ENCODE measurements at places on chromosomes 3 and 15.
A peak's percentile ranks its signal among the peaks of the same experiment; 100 is the strongest.

DNA sequence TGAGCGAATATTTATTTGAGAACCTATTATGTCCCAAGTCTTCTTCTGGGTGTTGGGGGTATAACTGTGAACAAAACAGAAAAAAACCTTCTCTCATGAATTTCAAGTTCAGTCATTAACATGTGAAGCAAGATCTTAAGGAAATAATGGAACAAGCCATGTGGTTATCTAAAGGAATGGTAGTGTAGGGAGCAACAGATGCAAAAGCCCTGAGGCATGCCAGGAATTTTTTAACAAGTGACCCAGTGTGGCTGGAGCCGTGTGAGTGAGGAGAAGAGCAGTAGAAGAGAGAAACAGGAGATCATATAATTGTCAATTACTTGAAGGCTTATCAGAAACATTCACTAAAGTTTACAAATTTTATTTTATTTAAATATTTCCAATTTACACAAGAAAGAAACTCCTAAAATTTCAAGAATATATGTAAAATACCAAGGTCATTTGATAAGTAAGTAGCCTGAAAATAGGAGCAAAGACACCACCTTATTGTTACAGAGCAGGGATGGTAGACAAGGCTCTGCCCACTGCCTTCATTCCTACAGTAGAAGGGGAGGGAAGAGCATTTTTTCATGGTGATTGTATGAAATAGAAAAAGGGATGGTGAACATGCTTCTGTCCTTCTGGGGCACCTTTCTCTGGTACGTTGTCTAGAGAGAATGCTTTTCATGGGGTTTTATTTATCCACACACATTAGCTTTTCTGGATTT, 345.1 kb downstream of the PLOD2 start:
- peak; percentile 55 for DNase-seq

GRCh38 chr3:157327018-157327417, 109.6 kb upstream of the PTX3 start:
- DNase-seq = no peak

DNA sequence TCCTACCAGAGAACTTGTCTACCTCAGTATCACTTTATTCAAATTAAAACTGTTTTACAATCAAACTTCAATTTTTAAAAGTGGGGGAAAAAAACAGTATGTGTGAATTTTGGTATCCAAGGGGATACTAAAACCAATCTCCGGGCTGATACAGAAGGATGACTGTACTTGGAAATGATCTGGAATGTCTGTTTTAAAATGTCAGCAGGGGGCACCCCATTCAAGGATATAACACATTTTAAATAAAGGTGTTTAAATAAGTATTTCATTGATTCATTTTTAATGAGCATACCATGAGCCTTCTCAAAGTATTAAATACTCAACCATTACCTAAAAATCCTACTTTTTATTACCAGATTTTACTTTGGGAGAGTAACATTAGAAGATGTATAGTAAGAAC, 67.9 kb downstream of the ULK4 start:
- DNase-seq = peak; percentile 64

GRCh38 chr3:189606774-189607173, 24.4 kb upstream of the TP63 start:
- DNase-seq = no peak

DNA sequence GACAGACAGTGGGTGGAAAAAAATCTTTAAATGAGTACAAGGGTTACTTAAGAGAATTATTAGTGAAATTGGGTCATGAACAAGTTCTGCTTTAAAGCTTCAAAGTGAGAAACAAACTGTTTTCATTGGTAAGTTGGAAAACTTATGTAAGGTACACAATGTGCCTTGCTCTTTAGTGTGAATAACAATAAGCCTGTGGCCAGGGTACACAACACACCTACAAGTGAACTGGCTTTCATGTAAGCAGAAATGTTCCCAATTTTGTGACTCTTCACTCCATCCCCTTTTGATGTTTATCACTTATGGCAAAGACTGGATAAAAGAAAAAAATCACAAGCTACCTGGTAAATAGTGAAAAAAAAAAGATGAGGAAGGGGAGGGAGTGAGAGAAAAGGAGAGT, 253.7 kb downstream of the ZBTB20 start:
- DNase-seq = no peak

DNA sequence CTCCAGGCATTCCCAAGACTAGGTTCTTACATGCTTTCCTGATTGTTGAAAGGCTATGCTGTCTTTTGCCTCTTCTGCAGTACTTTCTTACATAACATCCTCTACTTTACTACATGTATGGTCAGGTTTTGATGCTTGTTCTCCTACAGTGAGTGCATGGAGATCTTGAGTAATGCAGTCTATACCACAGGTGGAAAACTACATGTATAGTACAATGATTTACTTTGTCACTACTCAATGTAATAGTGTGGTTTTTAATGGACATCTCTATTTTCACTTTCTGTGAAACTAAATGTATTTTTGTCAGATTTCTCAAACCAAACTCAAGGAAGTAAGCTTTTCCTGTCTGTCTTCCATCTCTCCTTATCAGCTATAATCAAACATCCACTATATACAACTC, 657.0 kb downstream of the TUSC7 start:
- no peak for DNase-seq

- DNase-seq = no peak
Observed at GRCh38 chr3:159632851-159633250, 355.8 kb upstream of the IL12A start.

- no peak for DNase-seq
Observed at GRCh38 chr3:8805774-8806173, 36.4 kb upstream of the OXTR start.

DNA sequence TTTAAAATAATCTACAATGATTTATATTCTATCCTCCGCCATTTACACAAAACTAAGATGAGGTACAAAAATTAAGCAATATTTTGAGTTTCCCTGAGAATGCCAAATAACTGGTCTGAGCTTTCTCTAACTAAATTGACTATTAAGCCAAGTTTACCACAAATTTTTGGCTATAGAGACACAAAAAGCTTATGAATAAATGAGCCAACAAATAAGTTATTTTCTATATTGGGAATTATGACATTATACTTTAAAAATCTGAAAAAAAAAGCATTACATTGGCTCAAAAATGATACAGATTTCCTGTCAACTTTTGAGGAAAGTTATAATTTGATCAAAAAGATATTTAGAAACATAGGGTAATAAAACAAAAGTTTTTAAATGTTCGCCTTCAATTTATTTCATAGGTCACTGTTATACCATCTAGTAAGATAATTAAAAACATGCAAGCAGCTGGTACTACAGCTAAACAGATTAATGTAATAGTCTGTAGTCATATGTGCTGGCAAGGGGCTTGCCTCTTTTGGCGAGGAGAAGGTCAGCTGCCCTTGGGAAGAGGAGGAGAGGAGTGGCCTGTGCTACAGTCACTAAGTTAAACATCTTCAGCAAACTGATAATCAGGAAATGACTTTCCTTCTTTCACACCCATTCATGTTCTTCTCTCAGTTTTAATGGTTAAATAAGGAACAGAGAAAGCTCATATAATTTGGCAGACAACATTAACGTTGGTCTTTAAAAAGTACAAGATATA, 318.5 kb downstream of the TBC1D5 start:
- no peak for DNase-seq

- DNase-seq = no peak
Observed at GRCh38 chr3:159886050-159886449, 102.6 kb upstream of the IL12A start.

DNA sequence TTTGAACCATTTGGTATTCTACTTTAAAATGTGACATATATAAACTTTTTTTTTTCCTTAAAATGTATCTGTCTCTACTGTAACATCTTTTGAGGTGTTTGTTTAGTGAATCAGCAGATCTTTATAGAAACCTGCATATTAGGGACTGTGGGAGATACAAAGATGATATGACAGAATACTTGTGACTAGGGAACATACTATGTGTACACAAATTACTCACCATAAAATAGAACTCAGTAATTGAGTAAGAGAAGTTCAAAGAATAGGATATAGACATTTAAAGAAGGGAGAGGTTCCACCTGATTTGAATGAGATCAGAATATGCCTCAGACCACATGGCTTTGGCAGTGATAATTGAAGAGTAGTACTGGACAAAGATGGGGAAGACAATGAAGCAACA, 47.9 kb downstream of the ATP2C1 start:
- no peak for DNase-seq

DNA sequence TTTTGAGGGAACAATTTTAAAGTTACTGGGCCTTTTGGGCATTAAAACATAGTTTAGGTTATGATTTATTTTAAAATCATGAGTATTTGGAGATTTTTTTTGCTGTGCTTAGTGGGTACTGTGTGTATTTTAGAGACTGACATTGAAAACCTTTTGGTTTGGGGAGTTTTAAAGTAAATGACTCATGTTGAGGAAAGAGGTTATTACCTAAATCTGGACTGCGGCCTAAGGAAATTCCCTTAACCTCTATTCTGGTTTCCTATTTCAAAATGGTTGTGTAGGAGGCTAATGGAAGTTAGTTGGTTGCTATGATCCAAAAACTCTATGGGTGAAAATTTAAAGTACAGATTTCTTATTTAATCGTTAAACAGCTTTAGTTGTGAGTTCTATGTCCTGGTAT, 57.3 kb upstream of the DPH6 start:
- DNase-seq = no peak

- DNase-seq = no peak
Observed at GRCh38 chr3:68817243-68817642, 115.1 kb downstream of the TAFA4 start.

GRCh38 chr15:71055461-71055860, 59.8 kb upstream of the THSD4 start:
- peak; percentile 34 for DNase-seq

DNA sequence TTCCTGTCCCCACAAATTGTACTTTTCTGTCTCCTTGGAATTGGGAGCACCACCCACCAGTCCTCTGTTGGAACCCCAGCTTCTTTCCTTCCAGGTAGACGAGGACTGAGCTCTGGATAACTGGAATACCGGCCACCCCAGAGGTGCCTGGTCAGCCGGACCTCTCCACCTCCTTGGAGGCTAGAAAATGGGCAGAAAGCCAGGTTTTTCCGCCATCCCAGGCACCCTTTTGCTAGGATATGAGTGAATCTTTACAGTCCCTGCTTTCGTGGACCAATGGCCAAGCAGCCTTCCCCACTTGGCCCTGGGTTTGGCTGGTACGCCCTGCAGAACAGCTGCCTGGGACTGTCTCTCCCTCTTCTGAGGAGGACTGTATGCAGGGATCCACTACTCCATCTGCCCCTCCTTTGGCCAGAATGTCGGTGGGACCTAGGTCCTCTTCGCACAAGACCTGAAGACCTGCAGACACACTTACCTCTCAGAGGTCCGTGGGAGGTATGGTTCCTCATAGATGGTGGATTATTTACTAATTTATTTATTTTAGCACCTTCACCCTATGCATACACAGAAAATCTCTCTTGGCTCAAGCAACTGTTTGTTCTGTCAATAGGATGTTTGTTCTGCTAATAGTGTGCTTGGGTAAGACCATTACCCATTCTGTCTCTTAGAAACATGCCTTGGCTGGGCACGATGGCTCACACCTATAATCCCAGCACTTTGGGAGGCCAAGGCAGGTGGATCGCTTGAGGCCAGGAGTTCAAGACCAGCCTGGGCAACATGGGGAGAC, 8.6 kb upstream of the CHAC1 start:
- DNase-seq = no peak

DNA sequence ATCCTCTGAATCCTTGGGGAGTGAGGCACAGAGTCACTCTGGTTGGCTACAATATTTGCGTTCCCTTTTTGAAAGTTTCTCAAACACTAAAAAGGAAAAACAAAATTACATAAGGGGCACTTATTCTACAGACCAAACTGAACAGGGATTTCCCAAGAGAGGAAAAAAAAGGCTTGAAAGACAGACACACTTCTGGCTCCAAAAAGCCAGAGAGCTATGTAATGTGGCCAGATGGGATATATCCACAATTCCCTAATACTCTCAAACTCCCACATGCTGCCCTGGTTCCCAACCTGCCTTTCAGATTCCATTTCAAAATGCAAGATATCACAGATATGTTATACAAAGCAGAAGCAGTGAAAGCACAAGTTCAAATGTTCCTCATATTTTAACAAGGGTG, 1.6 kb downstream of the FRMD4B start:
- no peak for DNase-seq

DNA sequence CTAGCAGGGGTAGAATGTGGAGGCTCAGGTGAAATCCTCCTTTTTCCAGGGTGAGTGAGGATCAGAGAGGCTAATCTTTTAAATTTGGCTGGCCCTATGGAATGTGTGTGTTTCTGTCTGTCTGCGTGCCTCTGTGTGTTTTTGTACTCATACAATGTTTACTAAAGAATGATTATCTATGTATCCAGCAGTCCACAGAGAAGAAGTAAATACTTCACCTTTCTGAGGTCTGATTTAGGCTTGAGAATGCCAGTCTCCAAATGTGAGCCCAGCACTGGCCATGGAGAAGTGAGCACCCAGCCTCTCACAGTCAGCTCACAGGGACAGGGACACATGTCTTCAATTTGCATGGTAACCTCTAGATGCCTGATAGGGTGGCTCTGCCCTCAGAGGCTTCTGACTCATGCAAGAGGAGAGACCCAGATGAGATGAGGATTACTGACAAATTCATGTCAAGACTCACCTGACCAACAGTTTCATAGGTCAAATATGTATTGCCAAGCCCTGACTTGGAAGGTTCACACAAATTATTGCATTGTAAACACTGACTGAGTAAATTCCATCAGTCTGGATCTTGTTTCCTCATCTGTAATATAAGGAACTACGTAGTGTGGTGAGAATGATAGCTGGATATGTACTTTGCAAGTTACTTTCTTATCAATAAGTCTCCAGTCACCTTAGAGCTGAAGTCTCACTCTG, 31.0 kb downstream of the ENTPD3 start:
- DNase-seq = no peak

- no peak for DNase-seq
Observed at GRCh38 chr3:57659004-57659673, 33.7 kb downstream of the DENND6A start.

DNA sequence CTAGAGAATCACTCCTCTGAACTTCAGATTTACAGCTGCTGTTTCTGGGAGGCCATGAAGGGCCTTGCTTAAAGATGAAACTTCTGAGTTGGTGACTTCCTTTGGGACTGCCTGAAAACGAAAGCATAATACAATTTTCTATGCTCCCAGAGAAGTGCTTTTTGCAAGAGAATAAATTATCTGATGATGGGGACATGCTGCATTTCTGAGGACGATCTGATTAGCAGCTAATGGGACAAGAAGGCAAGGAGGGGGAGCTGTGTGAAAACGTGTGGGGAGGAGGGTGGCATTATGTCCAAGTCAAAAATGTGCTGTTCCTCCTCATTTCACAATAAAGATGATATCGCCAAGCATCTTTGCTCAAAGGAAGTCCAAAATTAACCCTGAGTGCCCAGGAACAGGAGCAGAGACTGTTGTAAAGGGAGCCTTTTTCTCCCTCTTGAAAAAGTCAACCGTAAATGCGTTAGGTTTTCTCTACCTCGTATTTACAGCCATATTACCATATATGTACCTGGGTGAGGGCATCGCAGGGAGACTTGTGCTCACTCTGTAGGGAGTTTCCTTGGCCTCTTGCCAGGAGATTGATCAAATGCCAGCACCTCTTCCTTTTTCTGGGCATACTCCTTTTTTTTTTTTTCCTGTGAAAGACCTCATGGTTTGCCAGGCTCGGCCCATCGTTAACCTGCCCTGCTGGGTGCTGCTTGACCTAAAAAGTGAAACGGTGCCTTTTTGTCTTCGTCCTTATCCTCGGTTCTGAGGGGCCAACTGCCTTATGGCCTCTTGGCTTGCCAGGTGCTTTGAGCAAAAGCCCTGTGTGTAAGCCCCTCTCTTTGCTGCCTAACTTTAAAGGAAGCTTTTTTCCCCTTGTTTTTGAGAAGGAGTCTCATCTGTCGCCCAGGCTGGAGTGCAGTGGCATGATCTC, 11.5 kb downstream of the ITPR1 start:
- no peak for DNase-seq
